ENCODE measurements at places on chromosomes 6 and 20.

GRCh38 chr6:300494-301198 lies 8.4 kb downstream of the DUSP22 start:
- no peak for ATAC-seq

DNA sequence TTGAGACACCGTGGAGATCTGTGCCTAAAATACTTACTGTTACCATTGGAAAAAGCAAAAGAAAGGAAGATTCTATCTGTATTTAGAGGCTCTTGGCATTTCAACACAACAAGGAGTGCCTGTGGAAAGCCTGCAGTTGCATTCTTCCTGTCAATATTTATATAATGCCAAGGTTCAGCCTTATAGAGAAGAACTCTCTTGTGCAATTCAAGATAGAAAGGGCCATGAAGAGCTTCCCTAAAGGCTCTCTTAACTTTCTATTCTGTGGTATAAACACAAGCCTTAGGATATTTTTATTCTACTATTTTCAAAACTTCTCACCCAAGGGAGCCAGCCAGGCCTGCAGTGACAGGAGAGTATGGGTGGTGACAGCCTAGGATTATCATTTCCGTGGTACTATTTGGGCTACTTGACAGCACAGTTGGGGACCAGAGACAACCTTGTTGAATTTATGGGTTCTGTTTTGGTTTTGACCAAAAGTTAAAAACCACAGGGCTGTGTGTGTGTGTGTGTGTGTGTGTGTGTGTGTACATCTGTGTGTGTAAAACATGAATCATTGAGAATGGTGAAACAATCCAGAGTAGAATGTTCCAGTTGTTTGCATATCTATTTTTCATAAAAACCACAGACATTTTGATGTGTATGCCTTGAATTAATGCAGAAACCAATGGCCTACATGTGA lies 700.9 kb upstream of the SLC35B3 start:
- no peak for ATAC-seq

DNA sequence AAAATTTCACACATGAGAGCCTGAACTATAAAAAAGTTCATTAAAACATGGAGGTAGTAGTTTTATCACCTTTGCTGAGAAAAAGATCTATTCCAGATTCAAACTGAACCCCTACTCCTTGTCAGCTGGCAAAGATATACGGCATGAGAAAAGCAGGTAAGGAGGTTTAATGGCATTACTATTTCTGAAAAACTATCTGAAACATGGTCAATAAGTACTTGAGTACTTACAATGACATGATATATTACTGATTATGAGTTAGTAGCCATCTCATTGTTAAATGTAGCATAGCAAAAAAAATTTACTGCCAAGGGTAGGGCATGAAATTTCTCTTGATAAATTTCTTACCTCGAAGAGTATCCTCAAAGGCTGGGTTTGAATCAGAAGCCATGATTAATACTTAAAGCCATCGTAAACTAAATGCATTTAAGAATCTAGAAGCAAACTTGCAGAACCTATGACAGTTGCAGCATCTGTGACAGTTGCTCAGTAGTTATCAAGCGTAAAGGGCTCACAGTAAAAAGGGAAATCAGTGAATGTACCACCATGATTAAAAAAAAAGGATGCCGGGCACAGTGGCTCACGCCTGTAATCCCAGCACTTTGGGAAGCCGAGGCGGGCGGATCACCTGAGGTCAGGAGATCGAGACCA lies 8.7 kb downstream of the SLC17A5 start:
- ATAC-seq: no peak

DNA sequence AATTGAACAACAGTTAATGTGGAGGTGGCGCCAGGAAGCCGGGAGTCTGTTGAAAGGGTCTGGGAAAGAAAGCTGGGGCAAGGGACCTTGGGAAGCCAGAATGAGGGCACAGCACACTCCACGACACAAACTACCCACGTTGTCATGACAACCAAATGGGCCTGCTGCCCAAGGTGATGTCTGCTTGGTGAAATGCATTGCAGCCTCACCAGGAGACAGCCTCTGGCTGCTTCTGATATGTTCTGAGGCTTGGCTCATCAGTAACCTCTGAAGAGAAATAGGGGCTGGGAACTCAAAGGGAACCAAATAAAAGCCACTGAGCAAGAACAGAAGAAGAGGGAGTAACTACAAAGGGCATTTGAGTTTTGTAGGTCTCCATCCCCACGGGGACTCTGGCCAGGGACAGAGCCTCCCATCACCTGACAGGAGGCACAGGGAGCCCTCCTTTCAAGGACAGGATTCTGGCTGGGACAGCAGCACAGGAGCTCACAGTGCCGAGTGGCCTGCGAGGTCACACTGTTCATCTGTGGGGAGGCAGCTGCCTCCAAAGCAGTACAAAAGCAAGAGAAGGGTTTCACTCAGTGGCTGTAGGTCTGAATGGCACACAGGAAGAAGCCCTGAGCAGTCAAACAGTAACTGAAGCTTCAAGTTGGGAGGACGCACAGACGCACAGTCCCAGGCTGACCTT lies 44.6 kb upstream of the KCNK16 start:
- ATAC-seq: no peak

- no peak for ATAC-seq
Measured at GRCh38 chr6:21451546-21452013, 142.0 kb upstream of the SOX4 start.

GRCh38 chr6:134216301-134217010 lies 101.5 kb downstream of the SGK1 start:
- ATAC-seq: no peak

DNA sequence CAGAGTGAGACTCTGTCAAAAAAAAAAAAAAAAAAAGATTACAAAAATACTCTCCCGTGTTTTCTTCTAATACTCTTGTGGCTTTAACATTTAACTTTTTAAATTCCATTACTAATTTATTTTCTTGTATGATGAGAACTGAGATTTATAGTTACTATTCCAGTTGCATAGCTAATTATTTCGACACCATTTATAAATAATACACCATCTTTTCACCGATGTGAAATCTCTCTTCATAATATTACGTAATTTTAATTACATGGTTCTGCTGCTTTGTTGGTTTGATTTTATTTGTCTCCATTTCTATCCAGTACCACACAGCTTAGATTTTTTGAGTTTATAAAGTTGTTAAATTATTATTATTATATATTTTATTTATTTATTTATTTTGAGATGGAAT lies 42.0 kb upstream of the TMEM217 start:
- no peak for ATAC-seq

DNA sequence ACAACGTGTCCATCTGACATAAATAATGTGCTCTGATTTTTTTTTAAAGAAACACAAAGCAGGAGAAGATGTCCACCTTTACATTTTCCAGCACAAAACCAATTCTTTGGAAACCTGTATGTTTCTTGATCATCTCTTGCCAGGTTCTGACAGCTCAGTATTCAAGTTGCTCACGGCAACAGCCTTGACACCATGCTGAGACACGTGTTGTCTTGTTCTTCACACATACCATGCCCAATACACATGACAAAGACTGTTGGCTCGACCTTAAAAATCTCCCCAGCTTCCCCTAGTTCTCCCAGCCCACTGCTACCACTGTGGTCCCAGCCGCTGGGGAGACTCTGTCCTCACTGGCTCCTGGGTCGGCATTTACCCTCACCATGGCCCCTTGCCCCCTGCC lies 518.9 kb downstream of the PREX1 start:
- ATAC-seq: no peak

DNA sequence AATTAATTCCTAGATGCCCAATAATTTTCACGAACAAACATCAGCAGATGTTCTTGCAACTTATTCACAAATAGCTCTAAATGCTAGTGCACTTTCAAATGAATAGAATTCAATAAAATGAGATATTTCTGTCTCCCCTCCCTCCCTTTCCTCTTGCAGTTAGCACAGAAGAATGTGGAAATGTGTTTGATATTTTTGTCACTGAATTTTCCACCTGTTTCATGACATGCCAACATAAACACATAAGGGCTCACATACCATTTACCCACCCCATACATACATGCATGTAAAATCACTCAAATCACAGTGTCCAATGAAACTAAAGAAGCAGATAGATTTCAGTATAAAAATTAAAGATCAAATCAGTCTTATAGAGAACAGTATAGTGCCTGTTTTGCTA lies 746.9 kb upstream of the MARCKS start:
- ATAC-seq: no peak

GRCh38 chr6:32416036-32416435 lies 9.1 kb upstream of the BTNL2 start:
- no peak for ATAC-seq

DNA sequence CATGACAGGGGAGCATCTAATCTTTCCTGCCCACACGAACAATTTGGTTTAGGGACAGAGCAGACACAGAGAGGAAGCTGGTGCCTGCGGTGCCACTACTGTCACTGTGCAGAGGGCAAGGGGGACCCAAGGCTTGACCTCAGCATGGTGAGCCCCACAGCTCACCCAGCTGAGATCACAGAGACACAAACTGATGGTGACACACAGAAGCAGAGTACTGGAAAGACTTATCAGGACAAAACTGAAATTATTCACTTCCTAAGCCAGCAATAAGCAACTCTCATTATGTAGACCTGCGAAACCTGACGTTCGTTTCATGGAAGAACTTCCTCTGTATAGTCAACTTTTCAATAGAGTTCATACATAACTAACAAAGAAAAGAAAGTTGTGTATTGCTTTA lies 86.1 kb downstream of the HUS1B start:
- no peak for ATAC-seq

- no peak for ATAC-seq
Measured at GRCh38 chr6:71888756-71889340, 2.5 kb downstream of the RIMS1 start.

DNA sequence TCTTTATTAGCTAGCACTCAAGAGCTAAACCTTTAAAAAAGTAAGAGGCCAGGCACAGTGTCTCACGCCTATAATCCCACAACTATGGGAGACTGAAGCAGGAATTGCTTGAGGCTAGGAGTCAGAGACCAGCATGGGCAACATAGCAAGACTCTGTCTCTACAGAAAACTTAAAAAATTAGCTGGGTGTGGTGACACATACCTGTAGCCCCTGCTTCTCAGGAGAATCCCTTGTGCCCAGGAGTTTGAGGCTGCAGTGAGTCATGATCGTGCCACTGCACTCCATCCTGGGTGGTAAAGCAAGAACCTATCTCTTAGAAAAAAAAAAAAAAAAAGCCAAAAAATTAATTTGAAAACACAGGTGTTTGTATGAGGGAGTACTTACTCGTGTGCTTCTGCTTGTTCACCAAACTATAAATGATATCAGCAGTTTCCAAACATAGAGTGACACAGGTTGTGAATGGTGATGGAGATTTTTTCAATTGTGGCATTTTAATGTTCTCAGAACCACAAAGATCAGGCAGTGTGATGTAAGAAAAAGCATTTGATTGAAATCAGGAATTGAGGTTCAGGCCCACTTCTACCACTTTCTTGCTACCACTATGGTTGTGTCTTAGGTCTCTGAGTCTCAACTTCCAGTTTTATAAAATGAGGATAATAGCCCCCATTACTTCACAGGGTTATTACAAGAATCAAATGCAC lies 104.9 kb downstream of the FOXO3 start:
- ATAC-seq: peak; percentile 13

DNA sequence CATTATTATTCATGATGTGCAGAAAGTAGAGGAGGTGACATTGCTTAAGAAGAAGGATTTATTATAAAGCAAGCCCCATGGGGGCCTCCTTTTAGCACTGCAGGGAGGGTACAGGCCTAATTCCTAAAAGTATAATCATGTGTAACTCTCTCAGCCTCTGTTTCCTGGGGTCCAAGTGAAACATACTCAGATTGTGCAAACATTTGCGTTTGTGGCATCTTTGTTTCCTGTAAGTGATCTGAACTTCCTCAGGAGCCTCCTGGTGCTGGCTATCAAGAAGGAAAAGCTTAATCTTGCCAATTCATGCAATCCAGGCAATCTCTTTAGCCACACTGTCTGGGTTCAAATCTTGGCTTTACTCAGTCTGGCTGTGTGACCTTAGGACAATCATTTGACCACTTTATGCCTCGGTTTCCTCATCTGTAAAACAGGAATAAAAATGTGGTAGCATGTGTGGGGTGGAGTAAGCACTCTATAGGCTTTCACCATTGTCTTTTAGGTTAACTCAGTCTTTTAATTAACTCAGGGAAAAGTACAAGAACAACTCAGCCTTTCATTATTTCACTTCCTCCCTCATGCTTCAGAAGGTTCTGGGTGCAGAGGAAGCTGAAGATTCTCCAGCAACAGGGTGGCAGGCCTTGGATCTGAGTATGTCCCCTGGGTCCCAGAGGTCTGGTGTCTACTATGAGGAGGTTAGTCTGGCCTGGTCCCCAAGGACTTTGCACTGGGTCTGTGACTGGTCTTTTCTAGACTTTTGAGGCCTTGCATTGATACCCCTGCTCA lies 831 bp upstream of the SIRPB2 start:
- ATAC-seq: no peak

GRCh38 chr6:6039946-6040509 lies 33.3 kb upstream of the NRN1 start:
- ATAC-seq: no peak

DNA sequence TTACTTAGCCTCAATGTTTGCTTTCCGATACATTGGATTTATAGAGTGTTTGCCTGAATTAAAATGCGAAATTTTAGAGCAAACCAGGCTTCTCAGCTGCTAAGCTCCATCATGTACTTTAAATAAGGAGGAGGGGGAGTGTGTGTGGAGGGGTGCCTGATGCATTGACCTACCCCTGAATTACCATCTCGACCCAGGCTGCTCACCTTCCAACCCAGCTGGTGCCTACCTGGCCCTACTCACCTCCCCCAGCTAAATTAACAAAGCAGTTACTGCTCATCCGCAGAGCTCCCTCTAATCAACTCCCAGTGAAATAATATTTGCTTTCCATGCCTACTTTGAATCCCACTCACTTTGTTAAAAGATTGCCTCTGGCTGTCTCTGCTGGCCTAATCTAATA lies 544.5 kb downstream of the MAFB start:
- no peak for ATAC-seq

DNA sequence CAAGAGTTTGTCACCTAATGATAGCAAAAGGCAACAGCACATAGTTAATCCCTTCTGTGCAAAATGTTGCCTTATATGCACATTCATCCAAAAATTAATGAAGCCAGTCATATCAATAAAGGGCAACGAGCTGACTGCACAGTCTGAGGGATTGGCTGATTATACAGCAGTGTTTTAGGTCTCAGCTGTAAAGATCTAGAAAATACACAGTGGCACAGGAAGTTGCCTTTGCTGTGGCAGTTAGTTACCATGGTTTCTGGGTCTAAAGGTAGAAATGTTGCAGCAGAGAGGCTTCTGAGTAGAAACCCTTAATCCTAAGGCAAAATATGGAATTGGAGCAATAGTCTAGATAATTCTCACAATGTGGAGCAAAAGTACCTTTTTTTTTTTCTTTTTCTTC lies 89.7 kb downstream of the SMPDL3A start:
- ATAC-seq: no peak

GRCh38 chr20:52190437-52191131 lies 995 bp downstream of the ZFP64 start:
- no peak for ATAC-seq

DNA sequence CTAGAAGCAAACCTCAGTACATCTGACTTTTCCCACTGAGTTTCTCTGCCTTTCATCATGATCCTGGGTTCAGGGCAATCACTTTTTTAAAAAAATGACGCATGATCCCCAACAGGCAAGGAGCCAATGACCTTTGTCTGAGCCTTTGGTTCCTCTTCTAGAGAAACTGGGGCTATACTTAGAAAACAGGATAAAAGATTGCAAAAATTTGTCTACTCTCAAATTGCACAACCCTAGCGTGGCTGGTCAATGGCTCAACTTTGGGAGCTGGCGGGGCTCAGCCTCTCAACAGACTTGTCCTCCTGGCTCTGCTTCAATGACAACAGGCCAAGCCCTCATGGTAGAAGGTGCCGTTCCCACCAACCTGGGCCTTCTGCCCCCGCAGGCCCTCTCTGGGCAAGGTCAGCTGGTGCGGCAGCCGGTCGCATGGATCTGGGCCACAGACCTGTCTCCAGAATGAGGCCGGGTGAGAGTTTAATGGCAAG lies 48.7 kb downstream of the PDYN start:
- ATAC-seq: no peak

All from activated CD4-positive, CD25-positive, alpha-beta regulatory T cell treated with anti-CD3 and anti-CD28 coated beads, Interleukin-2, amount 50 U/mL, for 24 hours (primary cell).